Epithelial cell of alveolus of lung (primary cell): ENCODE measurements at places on chromosomes 2 and 18. TPM values are rescaled to one million over a fixed set of nuclear protein-coding genes. Genes with fewer than 3 reads are reported as not detected.

DCC gene
- under 0.01 TPM in 1 of 2 replicates, not detected in the other for total RNA-seq

PLGLB1 gene
- total RNA-seq, result 0.13 and 1.2 TPM in 2 replicates

RESP18 gene
- total RNA-seq, result not detected in 2 replicates

TCF4 gene
- 51.3 and 121 TPM in 2 replicates for total RNA-seq

ARL4C gene
- 3.0 and 17.1 TPM in 2 replicates for total RNA-seq

EVX2 gene
- not detected in 2 replicates for total RNA-seq

LYPD6 gene
- 2.5 TPM in 1 of 2 replicates, not detected in the other for total RNA-seq

CIAO1 gene
- 73.8 and 94.4 TPM in 2 replicates for total RNA-seq

SLC23A3 gene
- total RNA-seq, result 1.4 TPM in 1 of 2 replicates, not detected in the other

SLC30A3 gene
- total RNA-seq, result not detected in 2 replicates

COL4A4 gene
- total RNA-seq, result 0.32 and 0.91 TPM in 2 replicates

DSG2 gene
- total RNA-seq, result 13.7 and 28.7 TPM in 2 replicates

DOK6 gene
- 0.65 and 14.9 TPM in 2 replicates for total RNA-seq

MAP3K20 gene
- 41.0 and 49.3 TPM in 2 replicates for total RNA-seq

NPC1 gene
- total RNA-seq, result 30.9 and 33.1 TPM in 2 replicates

CRYBA2 gene
- not detected in 2 replicates for total RNA-seq

LHCGR gene
- 0.39 TPM in 1 of 2 replicates, not detected in the other for total RNA-seq

SLC11A1 gene
- total RNA-seq, result 0.13 TPM in 1 of 2 replicates, not detected in the other
